ENCODE measurements at places on chromosomes 4 and X. TPM values are rescaled to one million over a fixed set of nuclear protein-coding genes. Genes with fewer than 3 reads are reported as not detected.

DNA sequence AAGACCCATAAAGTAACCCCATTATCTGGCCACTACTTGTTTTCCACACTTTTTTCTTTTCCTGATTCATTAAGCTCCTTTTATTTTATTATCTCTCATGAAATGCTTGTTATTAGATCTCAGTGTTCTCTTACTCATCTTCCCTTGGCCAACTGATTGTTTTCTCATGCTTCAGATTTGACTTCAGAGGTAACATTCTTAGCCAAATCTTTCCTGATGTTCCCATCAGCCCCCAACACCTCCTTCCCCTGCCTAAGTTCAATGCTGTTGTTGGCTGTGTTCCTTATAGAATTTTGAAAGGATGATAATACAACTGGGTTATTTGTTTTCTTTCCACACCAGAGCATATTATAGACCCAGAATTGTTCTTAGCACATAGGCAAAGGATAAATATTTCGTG lies 75.6 kb downstream of the BMPR1B start:
- no peak for DNase-seq

- DNase-seq = no peak
Measured at GRCh38 chr4:115850799-115851509, 737.5 kb upstream of the NDST4 start.

RUFY3 gene
- total RNA-seq = 96.0 TPM

CENPE gene
- total RNA-seq = 14.2 TPM

MTNR1A gene
- 0.80 TPM for total RNA-seq

NUP62CL gene
- total RNA-seq = 4.0 TPM

GRCh38 chr4:39539089-39539611 lies 11.9 kb upstream of the UGDH start:
- DNase-seq = no peak

DNA sequence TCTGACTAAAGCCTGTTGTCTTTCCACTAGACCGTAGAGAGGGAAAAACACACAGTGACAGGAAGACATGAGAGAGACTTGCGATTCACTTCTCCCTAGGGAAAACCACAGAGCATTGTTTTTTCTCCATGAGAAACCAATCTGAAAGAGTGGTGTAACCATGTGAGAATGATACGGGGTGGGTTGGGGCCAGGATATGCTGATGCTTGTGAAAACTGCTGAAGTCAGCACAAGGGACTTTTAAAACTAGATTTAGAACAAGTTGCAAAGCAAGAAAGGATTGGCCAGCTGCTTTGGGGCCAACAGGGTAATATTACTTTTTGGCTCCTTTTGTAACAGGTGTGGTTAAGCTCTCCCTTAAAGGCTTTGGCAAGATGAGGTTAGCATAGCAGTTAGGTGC lies 66.1 kb downstream of the NHSL2 start:
- DNase-seq = no peak

TMPRSS11A gene
- 1.8 TPM for total RNA-seq

IGFBP7 gene
- 114 TPM for total RNA-seq

DCX gene
- 6.1 TPM for total RNA-seq

RAB40A gene
- total RNA-seq = 0.78 TPM

DNA sequence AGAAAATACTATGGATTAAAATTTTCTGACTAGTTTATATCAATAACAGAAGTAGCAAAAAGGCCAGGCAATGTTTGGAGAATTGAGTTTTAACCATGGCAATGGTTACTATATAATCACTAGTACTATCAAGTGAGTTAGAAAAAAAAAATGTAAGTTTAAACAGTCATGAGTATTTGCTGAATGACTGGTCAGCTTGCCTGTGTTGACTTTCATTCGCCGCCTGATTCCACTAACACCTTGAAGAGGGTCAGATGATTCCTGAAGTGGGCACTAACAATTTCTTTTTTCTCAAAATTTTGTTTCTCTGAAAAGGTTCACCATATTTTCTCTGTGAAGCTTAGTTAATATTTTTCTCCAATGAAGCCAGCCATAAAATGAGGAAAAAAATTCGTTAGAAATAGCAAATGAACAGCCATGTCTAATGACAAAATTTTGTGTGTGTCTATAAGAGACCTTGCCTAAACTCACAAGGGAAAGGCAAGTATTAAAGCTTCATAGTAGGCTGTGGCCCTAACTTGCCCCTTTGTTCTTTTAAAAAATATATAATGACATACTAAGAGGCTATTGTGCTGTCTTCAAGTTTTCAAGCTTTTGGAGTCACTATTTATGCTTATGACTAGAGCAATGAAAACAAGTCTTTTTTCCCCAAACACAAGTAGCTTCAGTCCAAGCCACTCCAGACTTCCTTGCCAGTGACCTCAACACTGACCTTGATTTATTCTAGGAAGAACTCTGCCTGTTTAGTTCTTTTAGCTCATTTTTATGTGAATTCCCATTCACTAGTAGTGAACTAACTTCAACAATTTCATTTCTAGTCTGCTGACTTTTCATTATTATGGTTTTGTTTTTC lies 18.4 kb upstream of the FHDC1 start:
- no peak for DNase-seq

DNA sequence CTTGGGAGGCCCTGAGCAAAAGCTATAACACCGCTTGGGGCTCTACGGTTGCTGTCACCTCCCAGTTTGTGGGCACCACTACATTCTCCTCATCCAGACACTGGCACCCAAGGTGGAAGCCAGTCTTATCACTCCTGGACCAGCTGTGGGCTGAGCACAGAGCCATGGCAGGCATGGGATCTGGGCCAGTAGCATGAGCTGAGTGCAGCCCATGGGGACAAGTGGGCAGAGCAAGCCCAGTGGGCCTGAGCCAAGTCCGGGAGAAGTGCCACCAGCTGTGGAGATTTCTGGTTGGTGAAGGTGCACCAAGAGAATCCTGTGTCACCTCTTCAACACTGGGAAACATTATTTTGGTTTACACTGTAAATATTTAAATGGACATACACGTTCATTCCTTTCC lies 1013.0 kb downstream of the TECRL start:
- no peak for DNase-seq

VGLL1 gene
- 14.6 TPM for total RNA-seq

DNA sequence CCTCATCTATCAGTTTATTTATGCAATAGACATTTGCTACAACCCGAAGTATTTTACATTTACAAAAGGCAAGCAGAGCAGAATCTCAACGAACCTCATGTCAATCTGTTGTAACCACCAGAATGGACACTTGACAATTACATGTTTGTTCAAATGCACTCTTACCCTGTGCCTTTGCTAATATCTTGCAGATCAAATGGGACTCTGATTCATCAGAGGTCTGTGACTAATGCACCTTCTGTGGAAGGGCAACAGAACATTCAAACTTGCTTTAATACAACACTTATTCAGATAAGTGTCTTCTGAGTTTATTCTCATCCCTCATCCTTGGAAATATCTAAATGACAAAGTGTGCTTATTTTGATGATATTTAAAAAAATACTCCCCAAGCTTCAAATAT lies 644.7 kb upstream of the PCDH10 start:
- DNase-seq = no peak

DNA sequence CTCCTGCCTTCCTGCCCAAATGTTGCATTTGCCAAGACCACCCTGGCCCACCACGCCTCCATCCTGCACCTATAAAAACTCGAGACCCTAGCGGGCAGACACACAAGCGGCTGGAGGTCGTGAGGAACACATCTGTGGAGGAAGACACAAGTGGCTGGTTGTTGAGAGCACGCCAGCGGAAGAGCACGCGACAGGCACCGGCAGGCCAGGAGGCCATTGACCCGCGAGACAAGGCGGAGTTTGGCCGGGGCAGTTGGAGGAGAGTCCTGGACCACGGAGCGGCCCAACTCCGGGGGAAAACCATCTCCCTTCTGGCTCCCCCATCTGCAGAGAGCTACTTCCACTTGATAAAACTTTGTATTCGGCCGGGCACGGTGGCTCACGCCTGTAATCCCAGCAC lies 115.2 kb upstream of the AGA start:
- DNase-seq = no peak

MAGEA1 gene
- not detected for total RNA-seq

FOXR2 gene
- not detected for total RNA-seq

- no peak for DNase-seq
Measured at GRCh38 chr4:6152869-6153705, 47.3 kb downstream of the JAKMIP1 start.

DNA sequence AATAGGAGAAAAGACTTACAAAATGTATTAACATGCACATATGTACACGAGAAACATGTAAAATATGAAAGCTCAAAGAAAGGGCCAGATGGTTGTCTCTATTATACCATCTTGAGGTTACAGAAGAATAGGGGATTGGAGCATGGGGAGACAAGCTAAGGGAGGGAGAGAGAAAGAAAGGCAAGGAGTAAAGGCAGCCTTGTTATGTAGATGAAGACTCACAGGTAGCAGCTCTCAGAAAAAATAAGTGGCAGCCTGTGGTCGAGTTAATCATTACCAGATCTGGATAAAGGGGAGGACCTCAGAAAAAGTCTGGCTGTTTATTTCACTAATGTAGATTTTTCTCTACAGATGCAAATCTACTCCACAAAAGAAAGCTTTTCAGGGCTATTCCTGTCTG lies 26.6 kb upstream of the PPP1R2C start:
- no peak for DNase-seq

NUP54 gene
- 64.5 TPM for total RNA-seq

GRCh38 chrX:110703641-110704040 lies 92.0 kb downstream of the CHRDL1 start:
- no peak for DNase-seq
